ENCODE measurements at places on chromosomes 16 and 17. TPM values are rescaled to one million over a fixed set of nuclear protein-coding genes. Genes with fewer than 3 reads are reported as not detected.

The TERF2IP gene
- 43.9 TPM for total RNA-seq

The NACA2 gene
- 0.15 TPM for total RNA-seq

The KRTAP4-6 gene
- not detected for total RNA-seq

The CHAD gene
- not detected for total RNA-seq

The SPIRE2 gene
- 6.9 TPM for total RNA-seq

The FN3K gene
- 8.9 TPM for total RNA-seq

The ARL5C gene
- total RNA-seq: not detected

The CCDC40 gene
- total RNA-seq: 7.5 TPM

The PMP22 gene
- total RNA-seq: 197 TPM

The RAB11FIP4 gene
- total RNA-seq: 1.7 TPM

The NLRC3 gene
- total RNA-seq: 0.03 TPM

The TRIM65 gene
- 41.1 TPM for total RNA-seq

The TEFM gene
- total RNA-seq: 21.9 TPM

The ZFP3 gene
- 0.98 TPM for total RNA-seq

The PARN gene
- total RNA-seq: 39.0 TPM

The ZG16B gene
- total RNA-seq: 0.69 TPM

The CCL16 gene
- total RNA-seq: not detected

The ZG16 gene
- total RNA-seq: not detected

The SCNN1G gene
- 2.0 TPM for total RNA-seq

Data from A549 treated with Hydrocortisone at 1 μM for 4 hours (cell line).